ENCODE measurements at places on chromosomes 4 and X. TPM values are rescaled to one million over a fixed set of nuclear protein-coding genes. Genes with fewer than 3 reads are reported as not detected.

GRCh38 chr4:95263391-95263790 is 285.4 kb downstream of the UNC5C start:
- DNase-seq = no peak

GRCh38 chr4:100188829-100189228 is 1.4 kb downstream of the DDIT4L start:
- DNase-seq = no peak

DNA sequence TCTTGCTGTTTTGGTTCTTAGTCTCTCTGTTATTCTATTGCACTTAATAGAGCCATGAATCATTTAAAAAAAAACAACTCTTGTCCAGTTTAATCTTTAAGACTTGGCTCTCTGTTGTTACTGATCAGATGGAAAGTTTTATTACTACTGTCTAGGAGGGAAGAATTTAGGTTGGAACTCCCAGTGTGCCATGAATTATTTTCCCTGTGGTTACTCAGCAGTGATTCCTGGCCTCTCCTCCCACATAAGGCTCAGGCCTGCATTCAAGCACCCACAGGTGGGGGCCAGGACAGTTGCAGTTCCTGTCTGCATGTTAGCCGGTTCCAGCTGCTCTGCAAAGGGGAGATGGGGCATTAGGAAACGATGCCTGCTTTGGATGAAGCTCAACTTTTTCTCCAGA is 29.8 kb upstream of the ESX1 start:
- DNase-seq = no peak

- DNase-seq = no peak
Observed at GRCh38 chr4:837772-838171, 11.8 kb upstream of the CPLX1 start.

DCK gene
- total RNA-seq = 21.0 TPM

GRCh38 chrX:110159235-110159634 is 156.3 kb downstream of the TMEM164 start:
- no peak for DNase-seq

DNA sequence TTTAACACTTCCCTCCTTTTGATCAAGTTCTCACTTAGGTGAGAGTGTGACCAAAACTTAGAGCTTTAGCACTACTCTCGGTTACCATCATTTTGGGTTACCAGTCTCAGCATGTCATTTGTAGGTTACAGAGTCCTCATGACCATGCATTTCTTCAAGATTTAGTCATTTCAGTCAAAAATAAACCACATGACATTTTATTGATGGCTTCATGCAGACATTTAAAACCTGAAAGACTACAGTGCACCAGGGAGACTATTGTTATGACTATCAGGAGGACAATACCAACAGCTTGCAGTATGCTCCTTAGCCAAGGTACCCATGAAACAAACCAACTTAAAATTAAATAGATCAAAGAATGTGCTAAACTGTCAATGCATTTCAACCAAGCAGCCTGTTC is 498.1 kb upstream of the FSTL5 start:
- DNase-seq = no peak

CT83 gene
- not detected for total RNA-seq

FGF16 gene
- not detected for total RNA-seq

- DNase-seq = no peak
Observed at GRCh38 chr4:100695039-100695654, 177.3 kb upstream of the EMCN start.

DNA sequence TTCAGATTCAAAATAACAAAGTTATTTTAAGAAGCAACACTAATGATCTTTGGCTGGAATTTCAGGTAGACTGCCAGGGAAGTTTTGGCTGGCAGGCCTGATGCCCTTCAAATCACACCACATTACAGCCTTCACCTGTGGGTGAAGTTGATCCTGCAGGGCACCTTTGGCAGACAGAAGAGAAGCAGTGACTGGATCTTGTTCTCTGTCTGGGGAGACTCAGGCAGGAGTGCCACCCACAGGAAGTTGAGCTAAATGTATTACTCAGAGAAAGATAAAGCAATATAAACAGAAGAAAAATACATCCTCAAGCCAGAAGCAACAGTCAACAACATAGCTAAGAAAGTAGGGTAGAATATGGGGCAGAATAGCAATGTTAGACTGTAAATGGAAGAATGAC is 12.8 kb upstream of the CFAP299 start:
- DNase-seq = no peak

- DNase-seq = no peak
Observed at GRCh38 chr4:183142571-183143550, 43.8 kb downstream of the WWC2 start.

SOX3 gene
- 205 TPM for total RNA-seq

GPRASP2 gene
- total RNA-seq = 20.9 TPM

DNA sequence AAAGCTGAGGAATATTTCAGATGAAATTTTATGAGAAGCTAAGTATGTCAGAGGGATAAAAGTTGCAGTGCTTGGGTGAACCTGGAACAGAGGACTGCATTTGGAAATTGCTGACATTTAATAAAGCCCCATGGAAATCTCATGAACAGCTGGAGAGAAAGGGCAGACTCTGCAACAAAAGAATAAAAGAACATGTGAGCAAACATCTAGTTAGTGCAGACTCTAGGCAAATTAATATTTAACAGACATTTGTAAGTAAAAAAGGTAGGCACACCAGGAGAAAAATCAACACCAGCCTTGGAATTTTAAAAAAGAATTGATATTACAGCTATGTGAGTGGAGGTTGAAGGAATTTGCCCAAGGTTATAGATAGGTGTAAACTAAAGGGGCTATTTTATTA is 114.6 kb upstream of the PUDP start:
- no peak for DNase-seq

- DNase-seq = no peak
Observed at GRCh38 chr4:81589262-81589661, 117.6 kb upstream of the RASGEF1B start.

TCEAL2 gene
- 4.4 TPM for total RNA-seq

GRCh38 chr4:142566777-142567176 is 279.3 kb downstream of the INPP4B start:
- no peak for DNase-seq

ZCCHC18 gene
- 9.3 TPM for total RNA-seq

XAGE2 gene
- total RNA-seq = not detected

PDGFC gene
- total RNA-seq = 19.1 TPM

All from neural crest cell (in vitro differentiated cells).